CD4-positive, alpha-beta T cell treated with Interleukin-12 subunit alpha and Interleukin-12 subunit beta, for 1 hour (primary cell): ENCODE measurements at places on chromosomes 2 and 18.
A peak's percentile ranks its signal among the peaks of the same experiment; 100 is the strongest.

- DNase-seq: peak; percentile 76
Observed at GRCh38 chr2:38697116-38697840, 31.4 kb downstream of the GALM start.

GRCh38 chr2:27991146-27991545 is 100.6 kb downstream of the BABAM2 start:
- no peak for DNase-seq

GRCh38 chr2:190800528-190800927 is 80.1 kb upstream of the GLS start:
- DNase-seq: no peak

- DNase-seq: no peak
Observed at GRCh38 chr2:77007686-77008085, 514.5 kb downstream of the LRRTM4 start.
